ENCODE measurements at places on chromosomes 3 and 15. TPM values are rescaled to one million over a fixed set of nuclear protein-coding genes. Genes with fewer than 3 reads are reported as not detected.

DNA sequence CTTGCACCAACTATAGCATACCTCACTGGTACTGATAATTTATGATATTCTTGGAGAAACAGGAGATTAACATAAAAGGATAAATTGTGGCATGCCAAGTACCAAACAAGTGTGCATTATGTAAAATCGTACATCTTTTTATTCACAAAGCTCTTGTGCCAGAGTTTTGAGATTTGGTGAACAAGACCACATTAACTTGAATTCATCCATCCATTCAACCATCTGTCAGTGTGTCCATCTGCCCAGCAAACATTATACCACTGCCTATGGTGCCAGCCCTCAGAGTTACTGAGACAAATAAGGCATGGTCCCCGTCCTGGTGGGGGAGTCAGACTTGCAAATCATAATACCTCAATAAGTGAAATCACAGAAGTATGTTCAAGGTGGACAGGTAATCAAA, 17.0 kb upstream of the NEO1 start:
- DNase-seq: no peak

MAGI1 gene
- total RNA-seq: 26.4 TPM

DNA sequence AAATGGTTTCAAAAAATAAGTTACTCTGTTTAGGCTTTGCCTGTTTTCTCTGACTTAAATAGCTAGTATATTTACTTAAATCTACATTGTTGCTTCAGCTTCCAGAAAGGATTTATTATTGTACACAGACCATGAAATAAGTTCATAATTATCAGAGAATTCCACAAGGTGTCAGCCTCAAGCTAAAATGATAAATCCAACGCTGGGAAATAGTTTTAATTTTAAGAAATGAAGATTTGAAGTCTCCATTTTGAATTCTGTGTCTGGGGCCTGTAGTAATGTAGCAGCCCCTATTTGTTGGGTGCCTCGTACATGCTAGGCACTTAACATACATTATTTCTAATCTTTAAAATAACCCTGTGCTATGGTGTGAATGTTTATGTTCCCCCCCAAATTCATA, 92.6 kb upstream of the KCNMB2 start:
- no peak for DNase-seq

DNA sequence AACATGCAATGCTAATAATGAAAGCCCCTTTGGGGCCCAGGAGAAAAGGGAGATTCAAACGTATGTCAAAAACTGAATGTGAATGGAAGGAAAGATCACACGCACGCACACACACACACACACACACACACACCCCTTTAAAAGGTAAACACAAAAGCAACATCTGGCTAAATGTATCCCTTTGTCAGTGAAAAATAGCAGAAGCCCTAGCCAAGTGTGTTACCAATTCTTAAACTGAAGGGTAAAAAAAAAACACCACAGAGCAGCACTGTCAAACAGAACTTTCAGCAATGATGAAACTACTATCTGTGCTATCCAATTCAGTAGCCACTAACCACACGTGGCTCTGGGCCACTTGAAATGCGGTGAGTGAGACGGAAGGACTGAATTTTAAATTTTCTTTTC, 4.9 kb downstream of the RFTN1 start:
- DNase-seq: no peak

CP gene
- total RNA-seq: 0.28 TPM

Measured in IMR-90 (cell line).